Stimulated activated CD4-positive, alpha-beta T cell treated with anti-CD3 and anti-CD28 coated beads, Interleukin-4, amount 100 ng/mL, for 48 hours (primary cell): ENCODE measurements at places on chromosomes 13 and 19.

DNA sequence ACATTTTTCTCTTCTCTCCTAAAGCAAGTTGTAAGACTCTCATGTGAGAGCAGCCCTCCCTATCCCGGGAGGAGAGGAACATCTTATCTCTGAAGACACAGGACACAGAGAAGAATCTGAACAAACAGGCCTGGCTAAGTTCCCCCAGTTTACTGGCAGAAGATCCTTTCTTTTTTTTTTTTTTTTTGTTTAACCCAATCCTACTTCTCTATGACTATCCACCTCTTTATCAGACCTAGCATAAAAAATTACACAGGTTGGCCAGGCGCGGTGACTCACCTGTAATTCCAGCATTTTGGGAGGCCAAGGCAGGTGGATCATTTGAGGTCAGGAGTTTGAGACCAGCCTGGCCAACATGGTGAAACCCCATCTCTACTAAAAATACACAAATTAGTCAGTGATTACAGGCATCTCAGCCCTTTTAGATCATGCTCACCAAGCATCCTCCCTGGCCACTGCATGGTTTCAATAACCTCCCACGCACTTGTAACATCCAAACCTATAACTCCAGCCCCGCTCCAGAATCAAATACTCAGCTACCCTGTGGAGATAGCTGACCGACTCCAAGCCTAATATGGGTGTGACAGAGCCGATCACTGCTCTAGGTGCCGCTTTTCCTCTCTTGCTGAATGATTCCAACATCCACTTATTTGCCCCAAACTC lies 27.3 kb upstream of the MUC16 start:
- no peak for DNase-seq

- no peak for DNase-seq
Measured at GRCh38 chr13:66689037-66689619, 541.0 kb downstream of the PCDH9 start.

GRCh38 chr13:113052206-113052605 lies 53.4 kb upstream of the F7 start:
- no peak for DNase-seq

- no peak for DNase-seq
Measured at GRCh38 chr13:86900906-86901305, 770.3 kb upstream of the SLITRK5 start.

- DNase-seq = no peak
Measured at GRCh38 chr19:38616265-38616664, 1.5 kb downstream of the MAP4K1 start.

- no peak for DNase-seq
Measured at GRCh38 chr19:738509-739128, 12.3 kb upstream of the MISP start.

GRCh38 chr19:16330368-16330801 lies 5.8 kb downstream of the KLF2 start:
- peak; percentile 92 for DNase-seq

DNA sequence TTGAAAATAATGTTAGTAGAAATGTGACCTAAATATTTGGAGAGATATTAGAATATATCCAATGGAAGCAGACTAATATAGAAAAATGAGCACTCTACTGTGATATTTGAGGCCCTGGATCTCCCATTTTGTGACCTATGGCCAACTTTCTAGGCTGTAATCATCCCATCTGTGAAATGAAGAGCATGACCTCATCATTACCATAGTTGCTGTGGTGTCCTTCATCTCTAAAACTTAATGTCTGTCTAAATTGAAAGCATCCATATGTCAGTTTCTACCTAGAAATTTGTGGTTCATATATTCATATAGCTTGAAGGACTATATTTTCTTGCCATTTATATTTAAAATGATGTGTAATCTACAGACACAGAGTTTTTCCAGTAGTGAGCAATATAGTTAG lies 41.6 kb downstream of the PAN3 start:
- DNase-seq = no peak

GRCh38 chr13:29129616-29130015 lies 309.5 kb downstream of the MTUS2 start:
- no peak for DNase-seq

DNA sequence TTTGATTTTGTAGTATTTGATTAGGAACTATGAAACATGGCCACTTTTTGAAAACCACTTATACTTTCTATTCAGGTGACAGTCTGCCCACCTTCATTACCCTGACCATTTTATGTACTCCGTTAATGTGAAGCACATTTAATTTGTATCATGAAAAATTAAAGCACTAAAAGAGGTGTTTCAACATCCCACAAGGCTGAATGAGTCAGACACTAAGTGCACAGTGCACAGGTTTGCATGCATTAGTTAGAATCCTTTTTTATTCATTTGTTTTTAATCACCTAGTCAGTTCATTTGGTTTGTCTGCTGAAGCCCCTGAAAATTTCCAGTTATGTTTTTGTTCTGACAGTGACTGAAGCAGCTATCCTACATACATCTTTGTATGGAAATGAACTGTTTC lies 271.0 kb downstream of the SLITRK5 start:
- no peak for DNase-seq

- no peak for DNase-seq
Measured at GRCh38 chr13:91132786-91133185, 214.7 kb upstream of the MIR17HG start.
